ENCODE measurements at places on chromosomes 1 and 21.

GRCh38 chr1:246198115-246198816 lies 308.8 kb downstream of the SMYD3 start:
- DNase-seq, result no peak

DNA sequence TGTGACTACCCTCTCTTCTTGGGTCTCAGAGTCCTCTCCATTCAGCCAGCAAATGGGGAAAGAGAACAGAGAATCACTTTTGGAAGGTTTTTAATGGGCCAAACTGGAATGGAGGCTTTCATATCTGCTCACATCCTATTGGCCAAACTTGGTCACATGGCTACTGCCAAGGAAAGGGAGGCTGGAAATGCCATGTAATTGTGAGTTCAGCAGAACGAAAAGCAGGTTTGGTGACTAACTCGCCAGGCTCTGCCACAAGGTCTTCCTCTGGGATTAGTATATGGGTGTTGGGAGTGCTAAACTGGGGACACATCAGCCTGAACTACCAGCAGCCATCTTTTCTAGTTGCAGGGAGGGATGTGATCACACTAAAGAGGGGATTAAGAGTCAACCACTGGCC lies 19.2 kb downstream of the RD3 start:
- DNase-seq, result no peak

DNA sequence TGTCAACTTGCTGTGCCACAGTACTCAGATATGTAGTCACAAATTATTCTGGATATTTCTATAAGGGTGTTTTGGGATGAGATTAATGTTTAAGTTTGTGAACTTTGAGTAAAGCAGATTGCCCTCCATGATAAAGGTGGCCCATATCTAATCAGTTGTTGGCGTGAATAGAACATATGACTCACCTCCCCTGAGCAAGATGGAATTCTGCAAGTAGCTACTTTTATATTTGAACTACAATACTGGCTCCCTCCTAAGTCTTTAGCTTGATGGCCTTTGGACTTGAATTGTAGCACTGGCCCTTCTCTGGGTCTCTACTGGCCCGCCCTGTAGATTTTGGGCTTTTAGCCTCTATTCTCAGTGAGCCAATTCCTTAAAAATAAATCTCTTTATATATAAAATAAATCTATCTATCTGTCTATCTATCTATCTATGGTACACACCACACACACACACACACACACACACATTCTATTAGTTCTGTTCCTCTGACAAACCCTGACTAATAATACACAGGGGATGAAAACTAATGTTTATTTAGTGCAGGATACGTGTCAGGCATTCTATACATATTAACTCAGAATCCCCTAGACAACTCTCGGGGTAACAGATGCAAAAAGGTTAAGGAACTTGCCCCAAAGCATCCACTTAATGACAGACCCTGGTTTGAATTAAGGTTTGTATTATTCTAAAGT lies 37.9 kb upstream of the PDC start:
- no peak for DNase-seq

DNA sequence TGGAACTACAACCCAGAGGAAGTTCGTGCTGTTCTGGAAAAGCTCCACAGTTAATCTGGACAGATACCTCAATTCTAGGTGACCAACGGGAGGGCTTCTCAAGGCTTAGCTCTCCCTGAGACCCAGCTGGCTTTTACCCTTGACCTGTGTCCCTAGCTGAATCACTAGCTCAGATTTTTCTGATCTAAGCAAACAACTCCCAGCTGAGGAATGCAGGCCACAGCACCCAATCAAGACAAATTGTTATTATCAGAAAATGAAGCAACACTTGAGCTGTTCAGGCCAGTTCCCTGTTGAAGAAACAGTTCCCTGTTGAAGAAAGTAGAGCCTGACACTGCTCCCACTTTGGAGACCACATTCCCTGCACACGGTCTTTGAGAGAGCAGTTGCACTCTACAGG lies 16.0 kb downstream of the DIO1 start:
- no peak for DNase-seq

GRCh38 chr21:25722631-25723030 lies 12.1 kb downstream of the ATP5PF start:
- no peak for DNase-seq

DNA sequence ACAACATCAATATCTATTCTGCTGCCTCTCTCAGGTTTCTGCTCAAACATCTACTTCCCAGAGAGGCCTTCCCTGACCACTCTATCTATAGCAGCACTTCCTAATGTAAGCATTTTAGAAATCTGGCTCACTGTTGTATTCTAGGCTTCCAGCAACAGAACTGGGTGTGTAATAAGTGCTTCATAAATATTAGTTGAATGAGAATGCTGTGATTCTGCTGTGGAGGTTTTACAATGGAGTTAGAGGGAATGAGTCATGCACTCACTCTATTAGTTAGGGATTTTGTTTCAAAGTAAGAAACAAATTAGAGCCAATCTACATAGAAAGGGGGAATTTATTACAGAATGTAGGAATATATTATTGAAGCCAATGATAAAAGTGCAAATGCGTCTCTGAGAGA lies 38.6 kb upstream of the SLC35F3 start:
- DNase-seq, result no peak
